Activated CD4-positive, alpha-beta T cell treated with anti-CD3 and anti-CD28 coated beads for 24 hours (primary cell): ENCODE measurements at places on chromosomes 2 and 18.

DNA sequence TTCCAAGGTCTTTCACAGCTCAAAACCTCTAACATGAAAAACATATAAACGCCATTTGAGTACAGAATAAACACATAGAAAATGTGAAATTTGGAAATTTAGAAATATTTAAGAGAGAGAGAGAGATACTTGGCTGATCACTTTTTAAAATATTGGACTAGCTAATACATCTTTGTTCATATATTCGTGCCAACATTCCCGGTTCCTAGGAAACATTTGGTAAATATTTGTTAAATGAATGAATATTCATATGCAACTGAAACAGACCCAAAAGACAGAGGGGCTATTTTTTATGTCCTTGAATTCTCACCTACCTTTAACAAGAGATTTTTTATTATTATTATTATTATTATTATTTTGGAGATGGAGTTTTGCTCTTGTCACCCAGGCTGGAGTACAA is 8.3 kb upstream of the COLEC12 start:
- DNase-seq: no peak

DNA sequence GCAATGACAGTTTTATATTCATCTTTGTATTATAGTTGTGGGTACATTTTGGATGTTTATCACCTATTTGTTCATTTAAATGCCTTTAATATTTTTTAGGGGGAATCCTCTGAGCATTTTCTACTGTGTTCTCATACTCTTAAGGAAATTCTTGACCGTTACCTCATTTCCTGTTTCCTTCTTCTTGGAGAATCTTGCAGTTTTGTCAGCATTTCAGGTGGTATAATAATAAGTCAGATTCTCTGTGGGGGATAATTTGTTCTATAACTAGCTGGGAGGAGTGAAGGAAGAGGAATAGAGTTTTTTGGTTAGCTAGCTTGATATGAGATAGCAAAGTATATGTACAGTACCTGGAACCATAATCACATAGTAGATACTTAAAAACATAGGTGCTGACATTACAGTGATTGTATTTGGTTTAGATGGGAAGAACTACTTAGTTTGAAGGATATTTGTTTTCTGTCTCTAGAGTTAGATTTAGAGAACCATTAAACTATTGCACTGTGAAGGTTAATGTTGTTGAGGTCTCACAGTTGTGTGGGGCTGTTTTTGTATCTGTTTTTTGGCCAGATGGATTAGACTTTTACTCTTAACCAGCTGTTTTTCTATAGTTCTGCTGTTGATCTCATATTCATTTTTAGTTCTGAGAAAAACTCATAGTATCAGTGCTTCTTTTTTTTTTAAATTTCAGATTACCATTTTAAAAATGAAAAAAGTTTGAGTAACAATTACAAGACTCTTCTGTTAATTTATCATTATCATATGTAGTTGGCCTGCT is 14.2 kb downstream of the MTX2 start:
- no peak for DNase-seq

- no peak for DNase-seq
These were observed 31.7 kb downstream of the MBP start for GRCh38 chr18:77100751-77101355.

- no peak for DNase-seq
These were observed 159.5 kb downstream of the SETBP1 start for GRCh38 chr18:44840058-44840790.

DNA sequence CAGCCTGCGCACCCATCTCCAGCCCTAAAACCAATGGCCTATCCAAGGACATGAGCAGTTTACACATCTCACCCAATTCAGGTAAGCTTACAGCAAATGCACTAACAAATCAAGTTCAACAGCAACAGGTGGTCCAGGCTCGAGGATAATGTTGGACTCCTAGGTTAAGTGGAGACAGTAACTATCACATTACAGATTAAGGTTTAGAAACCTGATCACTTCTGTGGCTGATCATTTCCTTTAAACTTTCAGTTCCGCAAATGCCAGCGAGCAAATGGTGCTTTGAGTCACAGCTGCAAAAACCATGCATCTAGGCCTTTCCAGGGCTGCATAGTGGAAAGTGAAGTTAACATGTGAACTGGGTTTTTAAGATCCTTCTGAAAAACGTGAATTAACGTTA is 259.4 kb downstream of the GBX2 start:
- no peak for DNase-seq
